ENCODE measurements at places on chromosomes 2 and 18.

DNA sequence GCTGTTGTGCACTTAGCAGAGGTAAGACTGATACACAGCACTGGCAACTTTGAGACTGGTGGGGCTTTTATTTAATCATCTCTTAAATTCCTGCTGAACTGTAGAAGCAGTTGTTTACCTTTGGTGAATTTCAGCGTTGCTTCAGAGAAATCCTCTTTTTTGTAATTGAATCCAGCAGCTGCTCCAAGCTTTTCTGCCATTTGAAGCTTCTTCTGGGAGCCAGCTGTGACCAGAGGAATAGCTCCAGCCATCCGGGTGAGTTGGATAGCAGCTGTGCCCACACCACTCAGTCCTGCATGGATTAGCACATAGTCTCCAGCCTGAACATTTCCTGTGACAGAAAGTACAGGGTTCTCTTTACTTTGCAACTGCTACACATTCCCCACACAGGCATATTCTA is 3.9 kb downstream of the TP53I3 start:
- DNase-seq = no peak

DNA sequence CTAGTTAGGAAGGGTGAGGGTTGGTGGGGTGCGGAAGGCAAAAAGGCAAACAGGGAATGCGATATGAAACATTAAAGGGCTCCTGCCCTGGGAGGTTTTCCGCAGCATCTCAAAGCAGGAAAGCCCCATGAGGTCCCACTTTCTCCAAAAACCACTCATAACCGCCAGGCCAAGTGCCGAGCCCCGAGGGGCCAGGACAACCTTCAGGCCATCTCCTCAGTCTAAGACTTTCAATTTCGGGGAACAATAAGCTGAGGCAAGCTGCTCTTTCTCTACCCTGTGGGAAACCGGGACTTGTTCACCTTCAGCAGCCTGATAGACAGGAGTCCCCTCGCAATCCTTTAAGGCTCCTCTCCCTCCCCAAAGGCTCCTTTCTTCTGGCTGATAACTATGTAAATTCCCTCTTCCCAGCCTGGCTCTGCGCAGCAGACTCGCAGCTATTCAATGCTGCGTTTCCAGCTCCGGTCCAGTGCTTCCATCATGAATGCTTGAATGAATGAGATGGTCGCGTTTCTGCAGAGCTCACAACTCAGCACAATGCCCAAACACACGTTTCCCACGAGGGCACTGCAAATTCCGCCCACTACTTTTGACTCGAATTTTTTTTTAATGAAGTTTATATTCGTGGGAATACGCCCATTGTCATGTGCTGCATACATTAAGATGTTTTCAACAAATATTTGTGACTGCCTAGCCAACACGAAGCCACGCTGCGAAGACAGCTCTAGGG is 1.4 kb downstream of the LAMA1 start:
- DNase-seq = no peak

DNA sequence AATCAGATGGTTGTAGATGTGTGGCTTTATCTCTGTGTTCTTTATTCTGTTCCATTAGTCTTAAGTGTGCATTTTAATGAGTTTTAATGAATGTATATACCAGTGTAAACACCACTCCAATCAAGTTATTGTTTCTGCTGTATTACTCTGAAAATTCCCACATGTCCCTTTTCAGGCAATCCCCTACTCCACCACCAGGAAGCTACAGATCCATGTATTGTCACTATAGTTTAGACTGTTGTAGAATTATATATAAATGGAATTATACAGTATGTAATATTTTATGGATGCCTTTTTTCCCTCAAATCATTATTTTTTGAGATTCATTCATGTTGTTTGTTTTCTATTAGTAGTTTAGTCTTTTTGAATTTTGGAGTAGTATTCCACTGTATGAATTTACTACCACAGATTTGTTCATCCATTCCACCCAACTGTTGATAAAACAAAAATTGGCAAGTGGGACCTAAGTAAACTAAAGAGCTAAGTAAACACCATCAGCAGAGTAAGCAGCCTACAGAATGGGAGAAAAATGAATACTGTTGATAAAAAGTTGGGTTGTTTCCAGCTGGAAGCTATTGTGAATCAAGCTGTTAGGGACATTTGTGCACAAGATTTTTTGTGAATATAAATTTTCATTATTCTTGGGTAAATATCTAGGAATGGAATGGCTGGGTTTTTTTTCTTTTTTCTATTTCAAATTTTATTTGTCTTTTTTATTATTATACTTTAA is 262.0 kb downstream of the CAMKMT start:
- no peak for DNase-seq

DNA sequence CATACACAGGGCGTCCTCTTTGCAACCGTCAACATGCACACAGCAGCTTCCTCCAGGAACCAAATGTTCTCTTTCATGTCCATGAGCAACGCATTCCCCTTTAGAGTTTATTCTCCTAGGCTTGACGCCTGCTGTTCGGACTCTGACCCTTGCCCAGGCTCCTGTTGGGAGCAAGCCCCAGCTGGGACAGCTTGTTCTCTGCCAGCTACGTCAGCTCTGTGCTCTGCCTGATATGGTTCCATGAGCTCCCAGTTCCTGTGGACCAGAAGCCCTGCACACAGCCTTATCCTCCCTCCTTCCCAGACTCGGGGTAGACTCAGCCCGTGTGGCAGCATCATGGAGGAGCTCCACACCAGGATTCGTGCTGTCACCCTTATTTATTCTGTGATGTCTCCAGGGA is 253.1 kb upstream of the PXDN start:
- DNase-seq = no peak

DNA sequence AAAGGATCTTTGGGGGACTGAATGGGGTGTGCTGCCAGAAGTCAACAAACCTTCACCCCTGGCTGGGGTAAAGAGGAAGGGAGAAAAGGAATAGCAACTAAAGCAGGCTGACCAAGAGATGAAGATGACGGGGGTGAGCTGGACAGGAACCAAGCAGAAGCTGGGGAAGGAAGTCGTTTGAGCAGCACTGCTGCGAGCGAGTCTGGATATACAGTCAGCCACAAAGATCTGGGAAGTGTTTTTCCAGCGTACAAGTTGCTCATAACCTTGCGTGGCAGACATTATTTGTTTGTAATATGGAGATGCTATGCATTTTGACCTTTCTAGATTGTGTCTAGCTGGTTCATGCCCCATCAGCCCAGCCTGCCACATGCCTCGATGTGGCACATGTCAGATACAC is 71.2 kb downstream of the EIF2AK3 start:
- no peak for DNase-seq

- no peak for DNase-seq
Observed at GRCh38 chr2:63661076-63661475, 72.3 kb downstream of the MDH1 start.

- DNase-seq = no peak
Observed at GRCh38 chr2:163664610-163665009, 71.2 kb downstream of the FIGN start.

DNA sequence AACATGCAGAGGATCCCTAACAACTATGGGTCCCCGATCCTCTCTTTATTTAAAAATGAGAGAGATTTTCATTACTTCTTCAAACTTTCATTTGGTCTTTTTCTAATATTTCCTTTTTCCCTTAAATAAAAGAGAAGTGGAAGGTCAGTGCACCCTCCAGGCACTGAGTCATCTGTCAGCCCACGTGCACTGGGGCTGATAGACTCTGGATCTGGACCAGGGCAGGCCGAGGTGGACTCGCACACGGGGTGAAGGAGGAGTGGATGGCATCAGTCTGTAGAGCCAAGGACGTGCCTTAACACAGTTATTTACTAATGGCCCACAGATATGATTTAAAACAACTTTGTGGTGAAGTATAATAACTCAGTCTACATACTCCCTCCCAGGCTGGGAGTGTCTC is 214.4 kb upstream of the TMEM200C start:
- DNase-seq = no peak
